ENCODE measurements at places on chromosomes 7 and 10.
A peak's percentile ranks its signal among the peaks of the same experiment; 100 is the strongest.

DNA sequence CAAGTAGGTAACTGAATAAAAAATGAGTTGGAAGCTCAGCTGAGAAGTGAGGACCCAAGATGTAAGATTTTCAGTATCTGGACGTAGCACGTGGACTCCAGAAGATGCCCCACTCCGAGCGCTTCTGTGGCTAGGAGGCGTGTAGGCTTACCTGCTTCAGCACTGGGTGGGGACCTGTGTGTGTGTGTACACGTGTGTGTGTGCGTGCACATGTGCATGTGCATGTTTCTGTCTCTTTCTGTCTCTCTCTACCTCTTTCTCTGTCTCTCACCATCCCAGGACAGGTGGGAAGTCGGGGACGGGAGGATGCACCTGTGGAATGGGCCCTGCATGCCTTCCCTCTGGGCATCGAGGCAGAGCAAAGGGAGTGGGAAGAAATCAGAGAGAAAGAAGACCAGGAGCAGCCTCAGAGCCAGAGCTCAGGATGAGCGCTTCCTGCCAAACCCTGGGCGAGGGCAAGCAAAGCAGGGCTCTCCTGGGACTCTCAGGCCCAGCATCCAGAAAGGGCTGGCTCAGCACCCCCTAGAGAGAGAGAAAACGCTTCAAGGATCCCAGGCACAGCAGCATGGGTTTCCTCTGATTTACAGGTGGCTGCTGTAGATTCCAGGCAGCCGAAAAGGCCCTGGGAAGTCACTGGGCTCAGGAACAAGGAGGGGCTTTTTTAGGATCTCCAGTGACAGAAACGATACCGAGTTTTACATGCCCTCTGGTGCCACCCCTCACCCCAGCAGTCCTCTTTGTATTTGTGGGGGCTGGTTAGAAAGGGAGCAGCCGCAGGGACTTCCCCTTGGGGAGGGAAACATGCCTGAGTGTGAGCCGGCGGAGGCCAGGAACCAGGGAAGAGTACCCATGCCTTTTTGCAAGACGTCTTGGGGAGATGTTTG is 28.5 kb downstream of the CXCL12 start:
- no peak for DNase-seq

- DNase-seq = no peak
Measured at GRCh38 chr10:63798599-63799498, 277.6 kb downstream of the REEP3 start.

GRCh38 chr7:70890147-70890969 is 241.6 kb upstream of the GALNT17 start:
- no peak for DNase-seq

DNA sequence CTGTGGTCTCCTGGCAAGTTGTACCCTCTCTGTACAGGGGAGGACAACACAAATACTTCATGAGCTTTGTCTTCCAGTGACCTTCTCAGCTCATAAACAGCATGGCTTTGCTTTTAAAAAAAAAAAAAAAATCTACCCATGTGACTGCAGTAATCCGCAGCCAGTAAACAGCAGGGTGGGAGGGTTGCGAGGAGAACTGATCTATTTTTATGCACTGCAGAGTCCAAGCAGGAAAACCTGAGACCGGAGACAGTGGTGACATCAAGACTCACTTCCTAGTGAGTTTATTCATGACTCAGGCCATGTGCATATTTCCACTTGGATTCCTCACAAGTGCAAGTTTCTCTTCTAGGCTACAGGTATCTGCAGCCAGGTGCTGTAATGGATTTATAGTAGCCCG is 127.9 kb downstream of the NRF1 start:
- DNase-seq = no peak

DNA sequence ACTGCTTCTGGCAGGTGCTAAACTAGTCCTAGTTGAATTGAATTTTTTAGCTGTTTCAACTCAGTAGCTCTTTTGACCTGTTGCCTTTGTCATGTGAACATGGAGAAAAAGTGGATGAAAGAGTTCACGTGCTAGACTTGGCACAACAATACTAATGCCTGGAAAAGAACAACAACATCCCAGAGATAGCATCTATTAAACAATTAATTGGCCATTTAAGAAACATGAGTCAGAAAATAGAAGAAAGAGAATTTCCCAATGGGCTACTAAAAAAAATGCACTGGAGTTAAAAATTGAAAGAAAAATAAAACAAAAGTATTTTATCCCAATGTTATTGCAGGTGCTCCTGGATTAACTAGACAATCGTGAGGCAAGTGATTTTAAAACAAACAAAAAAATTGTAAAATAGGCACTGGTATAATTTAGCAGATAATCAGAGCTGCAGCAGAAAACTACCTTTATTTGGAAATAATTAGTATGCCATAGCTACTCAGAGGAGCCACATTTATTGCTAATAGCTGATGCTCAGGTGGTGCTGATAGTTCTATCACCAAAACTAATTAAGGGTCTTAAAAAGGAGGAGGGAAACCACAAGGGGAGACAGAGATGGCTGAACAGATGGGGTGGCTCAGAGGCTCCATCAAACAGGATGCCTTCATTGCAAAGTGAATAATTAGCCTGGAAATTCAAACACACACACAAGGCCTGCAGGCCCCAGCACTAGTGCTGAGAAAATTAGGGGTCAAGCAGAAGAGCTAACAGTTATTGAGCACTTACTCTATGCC is 17.6 kb downstream of the CCDC71L start:
- no peak for DNase-seq

DNA sequence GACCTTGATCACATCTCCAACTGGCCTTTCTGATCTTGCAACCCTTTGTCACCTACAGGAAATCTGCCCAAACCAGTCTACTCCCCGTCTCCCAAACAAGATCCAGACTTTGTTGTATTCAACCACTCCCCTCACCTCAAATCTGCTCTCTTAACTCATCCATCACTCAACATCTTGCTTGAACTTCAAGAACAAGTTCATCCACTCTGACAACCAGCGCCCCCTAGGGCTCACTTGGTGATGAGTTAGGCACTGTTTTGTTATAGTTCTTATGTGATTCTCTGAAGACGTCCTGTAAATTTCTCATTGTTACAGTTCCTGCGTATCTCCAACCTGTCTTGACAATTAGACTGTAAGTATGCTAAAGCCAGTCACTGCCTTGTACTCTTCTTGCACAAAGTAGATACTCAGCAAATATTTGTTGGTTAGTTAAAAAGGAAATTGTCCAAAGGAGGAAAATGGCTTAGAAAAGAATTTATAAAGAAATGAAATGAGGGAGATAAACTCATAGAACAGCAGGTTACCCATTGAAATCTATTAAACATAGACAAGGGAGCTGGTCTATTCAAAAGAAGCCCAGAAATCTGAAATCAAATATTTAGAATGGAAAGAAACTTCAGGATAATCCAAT is 5.3 kb downstream of the FRMD4A start:
- DNase-seq = peak; percentile 50

DNA sequence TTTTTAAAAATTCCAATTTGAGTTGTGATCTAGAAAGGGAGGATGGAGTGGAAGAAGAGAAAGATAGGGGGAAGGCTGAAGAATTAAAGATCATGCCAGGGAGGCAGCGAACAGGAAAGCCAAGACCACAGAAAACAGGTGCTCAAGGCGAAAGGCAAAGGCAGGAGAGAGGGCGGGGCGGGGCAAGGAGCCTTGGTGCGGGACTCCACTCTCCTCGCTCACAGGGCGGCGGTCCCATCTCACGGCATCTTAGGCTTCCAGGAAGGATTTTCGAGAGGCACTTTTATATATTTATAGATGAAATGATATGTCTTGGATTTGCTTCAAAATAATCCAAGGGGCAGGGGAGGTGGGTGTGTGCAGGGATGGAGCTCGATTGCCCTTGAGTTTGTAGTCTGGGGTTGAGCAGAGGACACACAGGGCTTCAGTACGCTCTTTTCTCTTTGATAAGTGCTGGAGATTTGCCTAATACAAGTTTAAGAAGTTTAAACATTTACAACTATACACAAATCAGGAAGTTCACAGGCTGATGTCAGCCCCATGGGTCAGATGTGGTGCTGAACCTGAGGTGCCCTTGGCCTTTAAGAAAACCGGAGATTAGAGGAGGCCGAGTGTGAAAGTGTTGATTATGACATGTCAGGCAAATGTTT is 161.1 kb downstream of the PRKAG2 start:
- no peak for DNase-seq

GRCh38 chr7:110804501-110804900 is 286.4 kb upstream of the LRRN3 start:
- no peak for DNase-seq

DNA sequence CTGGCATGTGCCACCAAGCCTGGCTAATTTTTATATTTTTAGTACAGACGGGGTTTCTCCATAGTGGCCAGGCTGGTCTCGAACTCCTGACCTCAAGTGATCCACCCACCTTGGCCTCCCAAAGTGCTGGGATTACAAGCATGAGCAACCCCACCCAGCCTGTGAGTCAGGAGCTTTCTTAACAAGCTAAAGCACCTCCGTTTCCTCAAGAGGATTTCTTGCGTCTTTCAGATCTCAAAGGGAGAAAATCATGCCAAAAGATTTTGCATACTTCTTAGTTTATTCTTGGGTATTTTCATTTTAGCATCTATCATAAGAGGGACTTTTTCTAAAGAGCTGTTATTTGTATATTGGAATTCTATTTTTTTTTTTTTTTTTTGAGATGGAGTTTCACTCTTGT is 47.9 kb upstream of the FOXK1 start:
- no peak for DNase-seq

GRCh38 chr10:43093423-43094076 is 16.7 kb downstream of the RET start:
- DNase-seq = no peak

- no peak for DNase-seq
Measured at GRCh38 chr10:104150139-104150538, 28.2 kb downstream of the SFR1 start.

- no peak for DNase-seq
Measured at GRCh38 chr7:34057956-34058355, 152.6 kb downstream of the BMPER start.

- peak; percentile 92 for DNase-seq
Measured at GRCh38 chr10:124719213-124719851, 24.8 kb downstream of the FAM53B start.

DNA sequence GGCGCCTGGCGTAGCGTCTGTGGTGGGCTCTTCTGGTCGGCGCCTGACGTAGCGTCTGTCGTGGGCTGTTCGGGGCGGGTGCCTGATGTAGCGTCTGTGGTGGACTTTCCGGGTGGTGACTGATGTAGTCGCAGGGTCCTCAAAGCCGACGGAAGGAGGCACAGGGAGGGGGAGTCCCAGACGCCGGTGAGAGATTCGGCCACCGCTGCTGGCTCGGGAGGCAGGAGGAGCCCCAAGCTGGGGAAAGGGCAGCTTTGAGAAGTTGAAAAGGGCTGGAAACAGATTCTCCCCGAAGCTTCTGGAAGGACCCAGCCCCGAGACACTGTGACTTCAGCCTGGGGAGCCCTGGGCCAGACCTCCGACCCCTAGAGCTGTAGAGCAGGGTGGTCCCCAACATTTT is 105.7 kb downstream of the DNAJB6 start:
- DNase-seq = no peak

GRCh38 chr7:15012135-15012534 is 109.6 kb upstream of the DGKB start:
- DNase-seq = no peak

DNA sequence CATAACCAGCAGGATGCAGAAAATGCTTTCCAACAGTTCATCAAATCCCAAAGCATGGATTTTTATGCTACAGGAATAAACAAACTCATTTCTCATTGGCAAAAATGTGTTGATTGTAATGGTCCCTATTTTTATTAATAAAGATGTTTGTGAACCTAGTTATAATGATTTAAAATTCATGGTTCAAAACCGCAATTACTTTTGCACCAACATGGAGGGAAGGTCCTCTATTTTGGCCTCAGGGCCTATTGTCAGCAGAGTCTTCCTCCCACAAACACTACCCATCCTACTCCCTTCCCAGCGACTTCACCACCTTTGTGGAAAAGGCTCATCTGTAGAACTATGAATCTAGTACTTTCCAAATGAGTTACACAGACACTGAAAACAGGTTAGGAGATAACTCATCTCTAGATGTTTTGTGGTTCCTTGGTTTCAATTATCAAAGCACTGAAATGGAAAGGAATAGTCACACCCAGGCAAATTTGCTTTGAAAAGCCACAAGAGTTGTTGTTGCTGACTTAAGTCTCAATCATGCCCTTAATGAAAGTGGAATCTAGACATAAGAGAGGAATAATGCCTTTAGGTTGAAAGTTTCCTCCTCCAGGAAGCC is 59.4 kb upstream of the FRMD4A start:
- DNase-seq = no peak

DNA sequence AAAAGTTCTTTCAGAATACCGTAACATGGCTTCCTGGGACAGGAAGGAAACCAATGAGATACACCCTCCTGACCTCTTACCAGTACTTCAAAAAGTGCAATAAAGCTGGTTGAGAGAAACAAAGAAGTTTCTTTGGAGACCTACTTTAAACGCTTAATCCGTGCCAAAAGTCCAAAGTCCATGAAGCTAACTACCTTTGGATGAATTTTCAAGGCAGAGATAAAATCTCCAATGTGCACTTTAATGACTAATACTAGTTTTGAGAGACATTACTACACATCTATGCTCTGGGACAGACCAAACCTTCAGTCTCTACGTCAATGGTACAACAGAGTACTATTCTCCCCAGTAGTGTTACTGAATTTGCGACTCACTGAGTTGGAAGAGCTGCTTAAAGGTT is 46.1 kb downstream of the UBE2H start:
- no peak for DNase-seq

GRCh38 chr7:127629268-127629854 is 11.4 kb upstream of the PAX4 start:
- DNase-seq = peak; percentile 56

DNA sequence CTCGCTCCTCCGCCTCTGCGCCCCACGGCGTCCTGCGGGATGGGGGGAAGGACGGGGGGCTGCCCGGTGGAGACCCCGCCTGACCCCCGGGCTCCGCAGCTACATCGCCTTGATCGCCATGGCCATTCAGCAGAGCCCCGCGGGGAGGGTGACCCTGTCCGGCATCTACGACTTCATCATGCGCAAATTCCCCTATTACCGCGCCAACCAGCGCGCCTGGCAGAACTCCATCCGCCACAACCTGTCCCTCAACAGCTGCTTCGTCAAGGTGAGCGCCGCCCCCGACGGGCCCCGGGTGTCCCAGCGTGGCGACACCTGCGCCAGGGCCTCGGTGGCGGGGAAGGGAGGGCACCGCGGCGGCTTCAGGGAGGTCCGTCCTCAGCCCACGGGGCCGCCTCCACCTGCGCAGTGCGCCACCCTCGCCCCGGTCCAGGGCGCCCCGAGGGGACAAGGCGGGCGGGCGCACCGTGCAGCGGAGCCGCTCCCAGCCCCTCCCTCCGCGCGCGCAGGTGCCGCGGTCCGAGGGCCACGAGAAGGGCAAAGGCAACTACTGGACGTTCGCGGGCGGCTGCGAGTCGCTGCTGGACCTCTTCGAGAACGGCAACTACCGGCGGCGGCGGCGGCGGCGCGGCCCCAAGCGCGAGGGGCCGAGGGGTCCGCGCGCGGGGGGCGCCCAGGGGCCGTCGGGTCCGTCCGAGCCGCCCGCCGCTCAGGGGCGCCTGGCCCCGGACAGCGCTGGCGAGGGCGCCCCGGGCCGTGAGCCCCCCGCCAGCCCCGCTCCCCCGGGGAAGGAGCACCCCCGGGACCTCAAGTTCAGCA is 793 bp downstream of the FOXL3 start:
- no peak for DNase-seq

- no peak for DNase-seq
Measured at GRCh38 chr10:125661431-125661940, 21.5 kb downstream of the TEX36 start.

- DNase-seq = no peak
Measured at GRCh38 chr7:121505540-121506182, 109.6 kb upstream of the FAM3C start.

GRCh38 chr7:108525327-108525984 is 479 bp downstream of the PNPLA8 start:
- no peak for DNase-seq

- DNase-seq = no peak
Measured at GRCh38 chr10:65350611-65351010, 1575.2 kb upstream of the LRRTM3 start.
